ENCODE measurements at places on chromosomes 7 and 10. TPM values are rescaled to one million over a fixed set of nuclear protein-coding genes. Genes with fewer than 3 reads are reported as not detected.

PTN gene
- 8.2 TPM for total RNA-seq

PAX4 gene
- total RNA-seq: not detected

PARG gene
- total RNA-seq: 38.9 TPM

WDR86 gene
- total RNA-seq: not detected

NFE2L3 gene
- total RNA-seq: 5.6 TPM

SPDYE8 gene
- total RNA-seq: not detected

PDE1C gene
- 13.0 TPM for total RNA-seq

SLC26A4 gene
- total RNA-seq: 1.7 TPM

FLNC gene
- 417 TPM for total RNA-seq

TAS2R41 gene
- not detected for total RNA-seq

Data from regular cardiac myocyte (primary cell).